H4 (cell line): ENCODE measurements at places on chromosomes 12 and 14. TPM values are rescaled to one million over a fixed set of nuclear protein-coding genes. Genes with fewer than 3 reads are reported as not detected.
A peak's percentile ranks its signal among the peaks of the same experiment; 100 is the strongest.

LRCOL1 gene
- total RNA-seq = not detected in 2 replicates

GRCh38 chr12:40106655-40107054, 774 bp upstream of the SLC2A13 start:
- no peak for DNase-seq

- DNase-seq = peak; percentile 97
Observed at GRCh38 chr12:12803186-12803585, 10.0 kb upstream of the DDX47 start.

RAD51B gene
- total RNA-seq = 5.2 and 11.2 TPM in 2 replicates

- no peak for DNase-seq
Observed at GRCh38 chr12:15393037-15393436, 70.7 kb downstream of the PTPRO start.

GRCh38 chr12:53795927-53796326, 44.1 kb upstream of the CISTR start:
- no peak for DNase-seq
